ENCODE measurements at places on chromosomes 16 and 17. TPM values are rescaled to one million over a fixed set of nuclear protein-coding genes. Genes with fewer than 3 reads are reported as not detected.

PRSS36 gene
- 0.99 TPM for total RNA-seq

PPP1R1B gene
- not detected for total RNA-seq

SPECC1 gene
- total RNA-seq: 0.22 TPM

DNA sequence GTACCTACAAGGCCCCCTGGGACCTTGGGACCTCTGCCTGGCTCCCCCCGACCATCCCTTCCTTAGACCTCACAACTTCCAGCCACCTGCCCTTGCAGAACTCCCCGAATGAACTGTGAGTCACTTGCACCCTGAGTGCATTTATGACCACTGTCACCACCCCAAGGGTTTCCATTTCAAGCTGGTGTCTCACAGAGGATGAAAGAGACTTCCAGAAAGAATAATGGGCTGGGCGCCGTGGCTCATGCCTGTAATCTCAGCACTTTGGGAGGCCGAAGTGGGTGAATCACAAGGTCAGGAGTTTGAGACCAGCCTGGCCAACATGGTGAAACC, 124.5 kb upstream of the CIBAR2 start:
- no peak for DNase-seq

- peak; percentile 83 for DNase-seq
Observed at GRCh38 chr17:3983606-3984484, 19.6 kb upstream of the ATP2A3 start.

DNA sequence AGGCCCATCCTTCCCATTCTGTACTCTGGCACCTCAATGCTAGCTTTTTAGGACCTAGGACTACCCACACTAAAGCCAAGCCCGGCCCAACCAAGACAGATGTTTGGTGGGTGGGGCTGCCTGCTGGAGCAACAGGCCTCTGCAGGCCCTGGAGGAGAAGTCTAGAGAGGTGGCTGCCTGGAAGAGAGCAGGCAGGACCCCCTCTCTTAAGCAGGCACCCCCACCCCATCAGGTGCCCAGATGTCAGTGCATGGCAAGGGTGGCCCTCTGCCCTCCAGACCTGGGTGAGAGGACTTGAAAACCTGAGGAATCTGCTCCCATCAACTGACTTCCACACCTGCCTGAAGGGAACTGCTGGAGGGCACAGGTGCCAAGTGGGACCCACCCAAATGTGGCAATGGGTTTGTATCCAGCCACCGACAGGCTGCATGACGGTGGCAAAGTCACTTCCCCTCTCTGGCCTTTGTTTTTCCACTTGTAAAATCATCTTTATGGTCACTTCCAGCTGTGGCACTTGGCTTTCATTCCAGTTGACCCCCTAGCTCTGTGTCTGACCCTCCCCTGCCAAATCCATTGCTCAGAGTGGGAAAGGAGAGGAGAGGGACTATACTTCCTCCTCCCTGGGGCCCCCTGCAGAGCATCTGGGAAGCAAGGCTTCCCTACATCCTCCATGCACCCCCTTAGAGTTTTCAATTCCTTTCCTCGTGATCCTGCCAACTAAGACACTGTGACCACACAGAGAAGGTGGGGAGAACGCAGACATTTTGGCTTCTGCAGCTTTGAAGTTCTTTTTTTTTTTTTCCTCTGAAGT, 1.7 kb upstream of the STAT5A start:
- no peak for DNase-seq

DNA sequence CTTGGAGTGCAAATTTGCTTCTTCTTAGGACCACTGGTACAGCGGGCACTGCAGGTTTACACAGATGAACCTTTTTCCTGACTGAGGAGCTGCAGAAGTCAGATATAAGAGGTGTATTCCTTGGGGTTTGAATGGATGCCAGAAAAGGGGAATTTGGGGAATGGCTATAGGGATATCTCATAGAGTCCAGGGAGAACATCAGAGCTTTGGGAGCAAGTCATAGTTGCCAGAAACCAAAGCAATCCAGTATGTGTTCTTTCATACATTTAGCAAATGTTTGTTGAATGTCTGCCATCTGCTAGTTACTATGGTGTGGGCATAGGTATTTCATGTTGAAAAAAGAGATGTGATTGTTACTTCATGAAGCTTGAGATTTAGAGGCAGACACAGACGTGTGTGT, 46.8 kb downstream of the MAP2K4 start:
- DNase-seq: no peak

GRCh38 chr16:13529193-13529982, 390.6 kb upstream of the ERCC4 start:
- no peak for DNase-seq

- peak; percentile 92 for DNase-seq
Observed at GRCh38 chr17:51121620-51122472, 1.2 kb upstream of the SPAG9 start.

- DNase-seq: no peak
Observed at GRCh38 chr17:57125406-57125805, 40.4 kb downstream of the AKAP1 start.

- no peak for DNase-seq
Observed at GRCh38 chr16:2734844-2735515, 15.0 kb upstream of the PRSS27 start.

DNA sequence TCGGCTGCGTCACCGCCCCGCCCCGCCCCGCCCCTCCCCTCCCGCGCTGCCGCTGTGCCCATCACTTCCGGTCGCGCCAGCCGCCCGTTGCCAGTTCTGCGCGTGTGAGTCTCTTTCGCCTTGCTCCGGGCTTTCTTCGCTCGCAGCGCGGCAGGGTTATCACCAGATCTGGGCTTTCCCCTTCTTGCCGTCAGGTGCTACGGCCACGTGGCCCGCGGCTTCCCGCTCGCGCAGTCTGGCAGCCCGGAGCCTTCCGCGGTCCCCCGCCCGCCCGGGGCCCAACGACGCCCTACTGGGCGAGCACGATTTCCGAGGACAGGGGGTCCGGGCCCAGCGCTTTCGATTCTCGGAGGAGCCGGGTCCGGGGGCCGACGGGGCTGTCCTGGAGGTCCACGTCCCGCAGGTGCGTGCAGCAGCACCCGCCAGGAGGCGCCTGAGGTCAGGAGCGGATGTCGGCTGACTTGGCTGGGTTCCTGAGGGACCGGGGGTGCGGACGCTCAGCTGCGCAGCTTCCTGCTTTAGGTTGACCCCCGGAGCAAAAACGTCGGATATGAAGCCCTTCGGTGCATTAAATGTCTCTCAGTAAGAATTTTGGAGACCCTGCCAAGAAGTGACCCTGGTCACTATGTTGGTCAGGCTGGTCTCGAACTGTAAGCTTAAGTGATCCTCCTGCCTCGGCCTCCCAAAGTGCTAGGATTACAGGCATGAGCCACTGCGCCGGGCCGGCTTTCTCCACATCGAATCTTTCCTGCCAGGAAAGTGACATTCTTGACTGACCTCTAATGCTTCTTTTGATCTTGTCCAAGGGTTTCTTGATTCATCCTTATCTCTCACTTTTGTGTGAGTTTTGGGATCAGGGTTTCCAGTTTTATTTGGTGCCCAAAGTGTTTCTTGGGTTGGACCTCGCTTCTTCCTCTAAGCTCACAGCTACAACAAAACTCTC, at the start of gene METTL23:
TSS of gene METTL23 (plus strand) at position 64 of the 943 bp plus-strand sequence. CDS start 2,872 bp downstream, outside the sequence.
- DNase-seq: peak; percentile 92

DNA sequence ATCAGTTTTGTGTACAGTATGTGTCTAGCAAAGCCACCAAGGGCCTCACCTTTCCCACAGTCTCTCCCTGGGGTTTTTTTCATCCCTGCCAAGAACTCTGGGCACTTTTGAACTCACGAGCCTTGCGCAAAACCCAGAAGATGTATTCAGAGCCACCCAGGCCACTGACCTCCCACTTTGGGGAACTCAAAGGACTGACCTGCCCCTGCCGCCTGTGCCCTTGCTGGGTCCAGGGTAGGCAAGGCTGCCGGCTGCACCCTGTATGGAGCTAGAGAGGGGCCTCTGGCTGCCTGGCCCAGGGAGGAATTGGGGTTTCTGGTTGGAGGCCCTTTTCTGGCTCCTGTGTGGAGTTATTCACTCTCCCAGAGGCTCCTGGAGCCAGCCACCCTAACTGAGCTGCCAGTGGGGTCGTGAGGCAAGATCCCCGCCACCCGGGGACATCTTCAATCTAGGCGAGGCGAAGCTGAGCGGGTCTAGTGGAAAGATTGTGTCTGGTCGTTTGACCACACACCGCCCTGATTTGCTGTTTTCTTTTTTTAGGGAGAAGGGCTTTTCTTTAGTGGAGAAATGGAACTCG, 1.9 kb downstream of the CDK5R1 start:
- DNase-seq: no peak

DNA sequence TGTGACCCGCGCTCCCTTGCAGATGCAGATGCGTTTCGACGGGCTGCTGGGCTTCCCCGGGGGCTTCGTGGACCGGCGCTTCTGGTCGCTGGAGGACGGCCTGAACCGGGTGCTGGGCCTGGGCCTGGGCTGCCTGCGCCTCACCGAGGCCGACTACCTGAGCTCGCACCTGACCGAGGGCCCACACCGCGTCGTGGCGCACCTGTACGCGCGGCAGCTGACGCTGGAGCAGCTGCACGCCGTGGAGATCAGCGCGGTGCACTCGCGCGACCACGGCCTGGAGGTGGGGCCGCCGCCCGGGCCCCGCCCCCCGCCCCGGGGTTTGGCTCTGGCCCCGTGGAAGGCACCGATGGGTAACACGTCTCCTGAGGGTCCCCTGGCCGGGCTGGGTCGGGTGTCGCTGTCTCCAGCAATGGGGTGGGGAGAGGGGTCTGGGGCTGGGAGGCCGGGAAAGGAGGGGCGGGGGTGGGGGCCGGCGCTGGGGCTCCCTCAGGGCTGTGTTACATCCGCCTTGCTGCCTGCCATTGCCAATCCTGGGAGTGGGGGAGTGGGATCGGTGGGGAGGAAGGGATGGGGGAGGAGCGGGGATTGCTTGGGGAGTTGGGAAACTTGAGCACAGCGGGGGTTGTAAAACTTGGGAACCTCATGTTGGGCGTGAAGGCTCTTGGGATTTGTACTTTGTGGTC, 737 bp downstream of the NUDT16L1 start:
- DNase-seq: peak; percentile 31

DNA sequence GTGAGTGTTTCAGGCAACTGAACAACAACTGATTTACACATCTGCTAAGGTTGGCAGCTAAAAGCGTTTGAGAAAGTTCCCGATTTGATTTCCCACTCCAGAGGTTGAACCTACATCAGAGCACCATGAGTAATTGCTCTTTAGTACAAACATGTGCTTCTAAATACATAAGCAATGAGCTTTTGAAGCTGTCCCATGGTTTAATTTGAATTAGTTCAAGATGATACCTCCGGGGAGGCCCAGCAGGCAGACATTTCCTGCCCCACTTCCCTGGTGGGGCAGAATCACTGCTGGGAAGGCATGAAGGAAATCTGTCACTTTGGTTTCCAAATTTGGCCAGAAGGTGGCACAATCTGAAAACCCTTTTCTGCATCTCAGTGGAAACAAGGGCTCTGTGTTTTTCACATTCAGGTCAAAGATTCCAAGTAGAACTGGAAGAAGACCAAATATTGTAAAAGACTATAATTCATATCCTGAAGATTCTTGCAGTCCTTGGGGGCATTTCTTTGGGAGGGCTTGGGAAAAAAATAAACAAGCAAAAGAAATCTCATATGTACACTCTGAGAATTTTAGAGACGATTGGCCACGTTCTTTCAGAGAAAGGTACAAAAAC, 176.2 kb upstream of the FAM20A start:
- DNase-seq: peak; percentile 83

Data from lung microvascular endothelial cell (primary cell).